ENCODE measurements at places on chromosomes 16 and 17.

- H3K27ac ChIP-seq: no peak overlapping the region
- H3K27me3 ChIP-seq: no peaks in the 10 kb centered on the region
- no peak for DNase-seq
- H3K4me1 ChIP-seq: no peaks in the 10 kb centered on the region
These were observed 84.9 kb downstream of the TMEM114 start for GRCh38 chr16:8505327-8505991.

DNA sequence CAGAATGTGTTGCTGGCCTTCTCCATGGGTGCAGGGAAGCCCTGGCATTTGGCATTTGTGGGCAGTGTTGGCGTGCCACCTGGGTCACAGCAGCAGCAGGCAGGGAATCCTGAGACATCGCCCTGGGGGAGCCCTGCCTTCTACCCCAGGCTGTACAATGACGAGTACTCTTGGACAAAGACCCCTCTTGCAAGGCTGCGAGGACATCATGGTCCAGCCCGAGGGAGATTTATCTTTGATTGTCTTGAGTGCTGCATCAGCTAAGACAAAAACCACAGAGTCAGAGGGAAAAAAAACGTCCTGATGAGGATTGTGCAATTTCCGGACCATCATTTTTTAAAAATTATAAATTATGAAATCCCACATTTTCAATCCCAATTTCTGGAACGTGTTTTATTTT lies 3.7 kb downstream of the CRISPLD2 start:
- no peak overlapping the region for H3K4me3 ChIP-seq
- peaks cover 44% of the 10 kb centered on the region for H3K4me1 ChIP-seq
- H3K36me3 ChIP-seq: peaks cover 3% of the 10 kb centered on the region
- H3K27ac ChIP-seq: no peak overlapping the region

- peaks cover 15% of the 10 kb centered on the region for H3K27me3 ChIP-seq
- no peak for DNase-seq
- H3K27ac ChIP-seq: no peak overlapping the region
- no peaks in the 10 kb centered on the region for H3K4me1 ChIP-seq
These were observed 315.5 kb upstream of the CDH5 start for GRCh38 chr16:66050991-66051390.

GRCh38 chr16:58200004-58200797 lies 2.3 kb upstream of the CSNK2A2 start:
- DNase-seq: no peak
- H3K27ac ChIP-seq: no peak overlapping the region
- peaks cover 3% of the 10 kb centered on the region for H3K36me3 ChIP-seq
- peaks cover 21% of the 10 kb centered on the region for H3K27me3 ChIP-seq
- H3K4me1 ChIP-seq: peaks cover 4% of the 10 kb centered on the region

DNA sequence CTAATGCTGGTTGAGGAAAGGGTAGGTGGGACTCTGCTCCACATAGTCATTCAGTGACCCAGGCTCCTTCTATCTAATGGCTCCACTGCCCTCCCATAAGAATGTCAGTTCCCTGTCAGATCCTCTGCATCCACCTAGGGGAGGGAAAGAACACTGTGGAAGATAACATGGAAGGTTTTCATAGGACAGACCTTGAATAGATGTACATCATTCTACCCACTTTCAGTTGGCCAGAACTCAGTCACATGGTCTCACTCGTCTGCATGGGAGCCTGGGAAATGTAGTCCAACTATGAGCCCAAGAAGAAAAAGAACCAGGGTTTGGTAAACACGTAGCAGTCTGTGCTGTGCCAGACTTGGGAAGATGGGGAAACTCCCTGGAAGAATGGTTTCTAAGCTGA lies 27.1 kb upstream of the SCNN1B start:
- H3K4me3 ChIP-seq: no peak overlapping the region
- DNase-seq: no peak
- H3K36me3 ChIP-seq: no peaks in the 10 kb centered on the region
- H3K27ac ChIP-seq: no peak overlapping the region
- no peaks in the 10 kb centered on the region for H3K27me3 ChIP-seq
- H3K4me1 ChIP-seq: no peaks in the 10 kb centered on the region

DNA sequence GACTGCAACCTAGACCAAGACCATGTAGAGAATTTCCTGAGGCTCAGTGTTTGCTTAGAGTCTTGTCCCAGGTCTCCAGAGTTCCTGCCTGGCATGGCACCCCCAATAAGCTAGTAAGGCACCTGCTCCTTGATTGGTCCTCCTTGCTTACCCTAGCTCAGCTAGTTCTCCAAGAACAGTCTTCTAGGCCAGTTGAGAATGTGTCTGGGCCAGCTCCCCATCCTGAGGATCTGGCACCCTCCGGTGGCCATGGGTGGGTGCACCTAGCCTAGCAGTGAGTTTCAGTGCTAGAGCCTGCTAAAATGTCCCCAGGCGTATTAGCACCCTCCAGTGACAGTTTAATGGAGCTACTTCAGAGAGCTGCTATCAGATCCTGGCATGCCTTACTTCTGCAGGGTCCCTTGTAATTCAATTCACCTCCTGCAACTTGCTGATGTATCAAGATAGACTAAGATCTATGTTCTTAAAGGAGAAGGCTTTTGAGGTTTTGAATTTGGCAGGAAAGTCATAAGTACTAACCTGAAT lies 44.4 kb upstream of the MED13 start:
- no peaks in the 10 kb centered on the region for H3K36me3 ChIP-seq
- no peaks in the 10 kb centered on the region for H3K4me1 ChIP-seq
- peak; percentile 60 for DNase-seq

GRCh38 chr17:4519361-4519788 lies 20.7 kb downstream of the SPNS2 start:
- H3K4me1 ChIP-seq: peaks cover 6% of the 10 kb centered on the region
- H3K4me3 ChIP-seq: no peak overlapping the region
- no peaks in the 10 kb centered on the region for H3K27me3 ChIP-seq
- no peaks in the 10 kb centered on the region for H3K36me3 ChIP-seq
- no peak for DNase-seq
- no peak overlapping the region for H3K27ac ChIP-seq

GRCh38 chr17:37283414-37283961 lies 92.3 kb upstream of the C17orf78 start:
- DNase-seq: peak; percentile 59
- H3K27me3 ChIP-seq: no peaks in the 10 kb centered on the region
- H3K27ac ChIP-seq: peak overlapping the region; percentile 80
- H3K36me3 ChIP-seq: peaks cover 3% of the 10 kb centered on the region
- H3K4me1 ChIP-seq: peaks cover 7% of the 10 kb centered on the region

- H3K27me3 ChIP-seq: no peaks in the 10 kb centered on the region
- peak overlapping the region; percentile 55 for H3K27ac ChIP-seq
- DNase-seq: peak; percentile 83
- H3K4me3 ChIP-seq: no peak overlapping the region
- peaks cover 18% of the 10 kb centered on the region for H3K4me1 ChIP-seq
These were observed 6.0 kb downstream of the SOX9 start for GRCh38 chr17:72126575-72127486.

DNA sequence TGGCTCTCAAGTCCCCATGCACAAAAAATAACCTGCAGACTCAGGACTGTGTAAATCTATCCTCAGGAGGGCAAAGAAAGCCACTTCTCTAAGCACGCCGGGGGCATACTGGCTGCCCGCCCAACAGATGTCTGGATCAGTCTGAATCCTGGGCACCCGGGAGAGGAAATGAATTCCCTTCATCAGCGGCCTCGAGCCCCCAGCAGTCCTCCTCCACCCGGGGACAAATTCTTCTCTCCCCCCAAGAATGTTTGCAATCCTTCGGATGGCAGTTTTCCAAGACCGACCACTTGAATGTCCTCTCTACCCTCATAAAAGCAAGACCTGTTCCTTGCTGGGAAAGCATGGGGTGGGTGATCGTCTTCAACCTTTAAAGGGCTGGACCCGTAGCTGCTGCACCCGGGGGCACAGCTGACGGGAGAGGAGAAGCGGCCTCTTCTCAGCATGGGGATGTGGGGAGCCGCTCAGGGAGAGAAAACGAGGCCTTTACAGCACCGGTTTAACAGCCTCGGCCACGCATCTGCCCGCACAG lies 9.4 kb upstream of the MAP2K3 start:
- peak overlapping the region; percentile 57 for H3K4me3 ChIP-seq
- peaks cover 9% of the 10 kb centered on the region for H3K4me1 ChIP-seq
- H3K27me3 ChIP-seq: no peaks in the 10 kb centered on the region
- H3K27ac ChIP-seq: peak overlapping the region; percentile 53
- H3K36me3 ChIP-seq: no peaks in the 10 kb centered on the region

DNA sequence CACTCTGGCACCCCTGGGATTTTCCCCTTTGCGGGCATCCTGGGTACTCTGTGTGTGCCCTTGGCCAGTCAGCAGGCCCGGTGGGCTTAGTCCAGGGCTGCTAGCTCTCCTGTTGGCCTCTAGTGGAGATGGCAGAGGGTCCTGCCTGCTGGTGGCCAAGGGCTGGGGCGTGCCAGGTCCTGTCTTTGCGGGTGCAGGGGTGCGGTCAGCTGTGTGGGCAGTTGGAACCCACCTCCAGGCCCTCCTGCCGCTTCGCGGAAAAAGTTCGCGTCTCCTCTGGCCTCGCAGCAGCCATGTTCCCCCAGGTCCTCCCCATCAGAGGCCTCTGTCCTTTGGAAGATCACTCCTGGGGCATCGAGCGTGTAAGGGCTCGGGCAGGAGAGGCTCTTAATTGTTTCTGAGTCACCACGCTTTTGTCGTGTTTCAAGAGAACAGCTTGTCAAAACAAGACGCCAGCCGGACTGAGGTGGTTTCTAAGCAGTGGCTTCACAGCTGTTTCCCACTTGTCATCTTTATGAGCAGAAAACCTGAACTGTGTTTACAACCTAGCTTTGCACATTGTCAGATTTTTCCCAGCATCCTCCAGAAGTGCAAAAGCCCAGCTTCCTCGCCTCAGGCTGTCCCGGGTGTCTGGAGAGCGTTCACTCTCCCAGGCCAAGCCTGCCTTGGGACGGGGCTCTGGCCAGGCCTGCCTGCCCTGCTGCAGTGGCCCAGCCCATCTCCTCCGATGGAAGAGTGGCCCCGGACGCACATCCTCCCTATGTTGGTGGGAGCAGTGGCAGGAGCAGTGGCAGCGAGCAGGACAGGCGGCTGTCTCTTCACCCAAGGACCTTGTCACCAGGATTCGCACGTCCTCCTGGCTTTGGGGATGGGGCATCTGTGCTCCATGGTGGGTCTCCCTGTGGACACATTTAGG lies 5.0 kb upstream of the DNASE1L2 start:
- peaks cover under 1% of the 10 kb centered on the region for H3K27me3 ChIP-seq
- no peak for DNase-seq
- peaks cover 60% of the 10 kb centered on the region for H3K36me3 ChIP-seq
- no peak overlapping the region for H3K27ac ChIP-seq
- H3K4me3 ChIP-seq: no peak overlapping the region

DNA sequence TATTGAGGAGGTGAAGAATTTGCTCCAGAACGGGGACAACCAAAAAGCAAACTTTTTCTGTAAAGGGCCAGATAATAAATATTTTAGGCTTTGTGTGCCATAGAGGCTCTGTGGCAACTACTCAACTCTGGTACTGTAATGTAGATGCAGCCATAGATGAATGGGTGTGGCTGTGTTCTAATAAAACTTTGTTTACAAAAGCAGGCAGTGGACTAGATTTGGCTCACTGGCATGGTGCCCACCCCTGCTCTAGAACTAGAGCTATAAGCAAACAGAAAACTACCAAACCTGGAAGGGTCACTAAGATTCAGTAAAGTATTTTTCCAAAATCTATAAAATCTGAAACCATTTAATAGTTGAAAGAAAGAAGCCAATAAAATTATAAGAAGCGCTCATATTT lies 24.6 kb upstream of the SMURF2 start:
- no peak overlapping the region for H3K27ac ChIP-seq
- no peaks in the 10 kb centered on the region for H3K27me3 ChIP-seq
- no peak for DNase-seq
- no peaks in the 10 kb centered on the region for H3K36me3 ChIP-seq
- H3K4me1 ChIP-seq: peaks cover 23% of the 10 kb centered on the region

- no peak for DNase-seq
- no peaks in the 10 kb centered on the region for H3K4me1 ChIP-seq
- peaks cover 1% of the 10 kb centered on the region for H3K27me3 ChIP-seq
- H3K36me3 ChIP-seq: no peaks in the 10 kb centered on the region
- H3K4me3 ChIP-seq: no peak overlapping the region
These were observed 10.3 kb downstream of the CCL18 start for GRCh38 chr17:36074365-36074764.

- H3K4me3 ChIP-seq: no peak overlapping the region
- peaks cover 4% of the 10 kb centered on the region for H3K4me1 ChIP-seq
- H3K27ac ChIP-seq: no peak overlapping the region
- no peak for DNase-seq
- no peaks in the 10 kb centered on the region for H3K27me3 ChIP-seq
These were observed 154.8 kb downstream of the XYLT1 start for GRCh38 chr16:17316005-17316404.

Data from IMR-90 (cell line).